NCI-H345 (cell line): ENCODE measurements at places on chromosomes 1 and 21.

DNA sequence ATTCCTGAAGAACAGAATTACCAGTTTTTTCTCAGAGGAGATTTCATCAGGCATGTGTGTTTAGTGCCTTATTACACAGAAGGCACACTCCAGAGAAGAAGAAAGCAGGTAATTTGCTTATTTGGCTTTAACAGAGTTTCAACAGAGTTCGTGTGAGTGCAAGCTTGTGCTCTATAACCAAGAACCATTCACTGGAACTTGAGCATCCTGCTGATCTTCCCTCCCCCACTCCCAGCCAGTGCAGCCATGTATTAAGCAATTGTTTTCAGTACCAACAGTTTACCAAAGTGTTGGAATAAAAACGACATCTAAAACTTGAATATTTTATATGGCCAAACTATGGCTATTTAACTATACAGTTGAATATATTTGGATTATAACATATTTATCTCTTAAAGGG lies 4.3 kb downstream of the MGST3 start:
- no peak for DNase-seq

DNA sequence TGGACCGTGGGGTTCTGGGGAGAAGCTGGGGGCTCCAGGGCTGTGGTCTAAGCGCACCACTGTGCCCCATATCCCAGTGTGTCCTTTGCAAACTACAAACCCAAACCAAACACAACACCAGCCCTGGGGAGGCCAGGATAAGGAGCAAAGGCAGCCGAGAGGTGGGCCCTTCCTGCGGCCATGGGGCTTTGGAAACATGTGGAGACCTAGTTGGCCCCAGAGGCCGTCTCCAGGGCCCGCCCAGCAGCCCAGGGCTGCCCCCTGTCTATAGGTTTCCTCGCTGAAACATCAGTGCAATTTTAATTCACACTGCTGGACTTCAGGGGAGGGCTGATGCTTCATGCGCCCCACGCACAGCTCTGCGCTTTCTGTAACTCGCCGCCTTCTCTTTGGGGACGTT lies 61.3 kb downstream of the PRDM16 start:
- DNase-seq: no peak

GRCh38 chr1:202631076-202631923 lies 79.0 kb downstream of the SYT2 start:
- no peak for DNase-seq

DNA sequence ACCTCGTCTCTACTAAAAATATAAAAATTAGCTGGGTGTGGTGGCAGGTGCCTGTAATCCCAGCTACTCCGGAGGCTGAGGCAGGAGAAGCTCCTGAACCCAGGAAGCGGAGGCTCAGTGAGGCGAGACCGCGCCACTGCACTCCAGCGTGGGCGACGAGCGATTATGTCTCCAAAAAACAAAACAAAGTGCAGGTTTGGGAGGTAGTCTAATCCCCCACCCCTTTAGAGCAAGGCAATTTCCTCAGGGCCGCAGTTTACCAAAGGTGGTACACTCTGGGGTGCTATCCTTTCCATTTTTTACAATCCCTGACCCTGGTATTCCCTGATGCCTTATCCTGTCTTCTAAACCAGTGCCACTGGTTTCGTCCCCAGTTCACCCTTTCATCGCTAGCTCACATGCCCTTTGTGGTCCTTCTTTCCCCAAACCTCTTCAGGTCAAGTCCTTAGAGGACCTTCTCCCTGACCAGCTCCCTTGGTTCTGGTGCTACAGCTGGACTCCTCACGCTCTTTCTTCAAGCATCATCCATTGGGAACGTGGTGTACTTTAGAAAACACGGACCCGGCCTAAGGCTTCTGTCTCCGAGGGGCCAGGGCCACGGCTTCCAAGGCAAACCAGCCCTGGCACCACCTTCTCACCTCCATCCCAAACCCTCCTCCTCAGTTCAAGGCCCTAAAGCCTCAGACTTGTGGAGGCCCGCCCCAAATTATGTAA lies 873 bp downstream of the IFT25 start:
- DNase-seq: no peak

DNA sequence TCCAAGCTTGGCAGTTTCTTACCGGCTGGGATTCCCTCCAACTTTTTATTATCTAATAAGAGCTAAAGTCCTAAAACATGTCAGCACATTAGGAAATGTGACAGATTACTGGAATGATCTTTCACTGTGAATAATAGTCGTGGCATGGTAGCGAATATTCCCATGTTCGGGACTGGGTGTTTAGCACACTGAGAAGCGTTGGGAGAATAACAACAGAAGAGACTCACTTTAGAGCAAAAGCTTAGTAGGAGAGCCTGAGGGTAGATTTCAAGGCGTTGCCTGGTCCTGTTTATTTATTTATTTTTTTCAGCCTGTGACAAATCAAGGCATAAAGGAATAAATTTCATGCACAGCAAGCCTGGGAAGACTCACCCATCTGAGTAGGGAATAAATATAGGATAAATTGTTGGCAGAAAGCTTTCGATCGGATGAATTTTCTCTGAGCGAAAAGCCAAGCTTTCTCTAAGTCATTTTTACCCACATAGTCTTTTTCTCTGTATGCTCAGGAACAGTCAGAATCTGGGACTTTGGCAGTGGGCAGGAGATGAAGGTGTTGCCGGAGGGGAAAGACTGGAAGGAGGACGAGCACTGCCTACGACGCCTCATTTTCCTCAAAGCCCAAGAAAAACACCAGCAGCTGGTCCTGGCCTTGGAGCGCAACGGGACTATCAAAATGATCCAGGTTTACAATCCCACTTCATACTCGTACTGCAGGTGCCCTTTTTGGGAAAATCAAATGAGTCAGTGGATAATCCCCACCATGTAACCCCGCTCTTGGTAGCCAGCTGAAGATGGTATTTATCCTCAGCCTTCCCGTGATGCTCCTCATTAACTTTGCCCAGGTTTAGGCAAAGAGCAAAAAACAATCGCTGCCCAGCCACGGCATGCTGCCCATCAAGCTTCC lies 97.2 kb downstream of the WDR64 start:
- DNase-seq: no peak

DNA sequence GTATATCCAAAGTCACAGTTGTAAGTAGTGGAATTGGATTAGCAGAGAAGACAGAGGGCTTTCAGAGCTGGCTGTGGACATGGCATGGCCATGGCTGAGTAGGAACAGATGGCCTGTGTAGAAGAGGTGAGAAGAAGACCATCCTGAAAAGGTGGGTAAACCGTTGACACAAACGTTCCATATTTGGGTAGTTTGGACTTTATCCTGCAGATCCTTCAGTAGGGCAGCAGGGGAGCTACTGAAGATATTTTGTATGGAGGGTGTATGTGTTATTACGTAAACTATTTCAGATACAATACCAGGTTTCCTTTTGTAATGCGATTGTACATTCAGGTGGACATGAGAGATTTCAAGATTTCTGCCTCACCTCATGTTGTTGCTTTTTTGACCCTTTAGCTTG lies 1.6 kb downstream of the UTP11 start:
- DNase-seq: no peak

DNA sequence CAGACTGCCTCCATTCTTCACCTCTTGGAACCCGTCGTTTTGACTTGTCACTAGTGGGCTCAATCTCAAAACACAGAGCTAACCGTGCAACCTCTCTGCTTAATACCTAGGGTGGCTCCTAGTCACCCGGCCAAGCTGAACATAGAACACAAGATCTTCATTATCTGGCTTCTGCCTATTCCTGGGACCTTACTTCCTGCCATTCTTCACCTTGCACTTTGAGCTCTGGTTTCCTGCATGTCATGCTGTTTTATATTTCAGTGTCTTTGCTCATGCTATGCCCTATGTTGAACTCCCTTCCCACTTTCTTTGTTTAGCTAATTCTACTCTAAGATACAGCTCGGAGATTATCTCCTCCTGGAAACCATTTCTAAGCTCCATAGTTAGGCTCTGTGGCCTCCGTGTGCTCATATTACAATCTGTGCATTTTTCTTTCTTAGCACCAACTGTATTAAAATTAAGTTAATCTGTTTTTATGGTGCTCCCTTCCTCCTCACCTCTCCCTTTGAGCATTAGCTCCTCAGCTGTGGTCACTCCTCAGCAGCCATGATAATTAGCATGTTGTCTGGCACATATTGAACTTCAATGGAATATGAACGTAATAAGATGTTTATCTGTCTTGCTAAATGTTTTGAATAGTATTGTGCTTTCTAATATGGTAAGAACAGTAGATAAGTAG lies 13.1 kb downstream of the GPSM2 start:
- no peak for DNase-seq

DNA sequence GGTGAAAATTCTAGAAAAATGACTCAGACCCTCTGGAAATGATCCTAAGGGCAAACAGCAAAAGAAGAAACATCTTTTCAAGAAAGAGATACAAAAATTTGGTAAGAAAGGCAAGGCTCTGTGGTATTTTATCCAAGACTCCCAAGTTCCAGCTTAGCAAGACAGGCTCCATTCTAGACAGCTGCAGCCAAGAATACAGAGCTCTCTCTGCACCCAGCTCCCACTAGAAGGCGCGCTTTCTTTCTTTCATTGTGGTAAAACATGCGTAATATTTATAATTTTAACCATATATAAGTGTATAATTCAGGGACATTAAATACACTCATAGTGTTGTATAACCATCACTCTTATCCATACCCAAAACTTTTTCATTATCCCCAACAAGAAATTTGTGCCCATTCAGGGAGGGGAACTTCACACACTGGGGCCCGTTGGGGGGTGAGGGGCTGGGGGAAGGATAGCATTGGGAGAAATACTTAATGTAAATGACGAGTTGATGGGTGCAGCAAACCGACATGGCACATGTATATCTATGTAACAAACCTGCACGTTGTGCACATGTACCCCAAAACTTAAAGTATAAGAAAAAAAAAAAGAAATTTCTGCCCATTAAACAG lies 2.2 kb upstream of the HFM1 start:
- no peak for DNase-seq

DNA sequence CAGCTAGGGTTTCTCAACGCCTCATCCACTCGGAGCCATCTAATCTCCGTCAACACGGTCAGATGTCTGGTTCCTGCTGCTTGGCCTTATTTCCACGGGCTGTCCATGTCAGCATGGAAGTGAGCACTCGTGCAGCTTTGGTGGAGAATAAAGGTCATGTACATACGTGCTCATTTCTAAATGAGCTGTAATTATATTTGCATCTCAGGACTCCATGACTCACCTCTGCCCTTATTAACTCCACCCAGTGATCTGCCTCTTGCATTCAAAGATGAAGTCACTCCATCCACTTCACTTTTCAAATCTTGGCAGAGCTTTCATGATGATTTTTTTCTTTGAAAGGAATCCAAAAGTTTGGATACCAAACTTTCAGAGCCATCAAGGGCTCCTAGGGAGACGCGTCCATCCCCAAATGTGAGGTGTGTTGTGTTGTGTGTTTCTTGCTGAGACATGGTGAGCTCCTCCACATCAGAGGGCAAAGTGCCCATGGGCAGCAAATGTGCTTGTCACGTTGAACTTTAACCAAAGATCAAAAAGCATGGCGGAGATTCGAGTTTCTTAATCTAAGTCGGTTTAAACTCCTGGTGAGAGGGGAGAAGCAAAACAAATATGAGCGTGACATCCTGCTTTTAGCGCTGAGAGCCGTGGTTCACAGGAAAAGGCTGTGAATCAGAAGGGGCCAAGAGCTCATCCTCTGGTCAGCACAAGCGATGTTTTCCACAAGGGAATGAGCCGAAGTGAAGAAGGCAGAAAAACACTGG lies 68.6 kb upstream of the ERRFI1 start:
- DNase-seq: no peak

- peak; percentile 78 for DNase-seq
These were observed 81.4 kb upstream of the CNIH3 start for GRCh38 chr1:224534731-224535130.

DNA sequence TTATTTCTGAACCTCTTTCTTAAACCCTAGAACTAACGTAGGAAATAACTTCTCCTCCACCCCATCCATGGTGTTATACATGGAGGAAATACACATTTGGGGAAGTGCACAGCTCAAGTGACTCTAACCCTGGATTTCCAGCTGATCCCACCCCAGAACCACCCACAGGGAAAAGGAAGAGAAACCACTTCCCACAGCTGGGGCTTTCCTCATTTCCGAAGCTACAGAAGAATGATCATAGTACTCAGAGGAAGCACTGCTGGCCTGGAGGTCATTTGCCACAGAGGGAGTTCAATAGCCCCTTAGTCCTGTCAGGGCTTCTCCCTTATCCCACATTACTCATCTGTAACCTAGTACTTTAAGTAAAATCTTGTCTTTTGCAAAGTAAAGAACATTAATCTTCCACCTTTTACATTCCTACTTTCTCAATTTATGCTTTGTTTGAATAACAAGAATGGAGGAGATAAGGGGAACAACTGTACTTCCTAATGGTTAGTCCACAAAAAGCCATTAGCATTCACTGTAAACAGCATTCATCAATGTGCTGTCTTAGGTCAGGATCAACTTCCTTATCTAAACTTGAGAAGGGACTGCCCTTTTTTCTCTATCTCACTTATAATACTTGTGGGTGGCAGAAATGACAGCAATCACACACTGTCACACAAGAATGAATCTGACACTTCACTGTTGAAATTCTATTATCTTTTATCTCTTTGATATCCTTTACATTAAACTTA lies 63.0 kb upstream of the RGS1 start:
- DNase-seq: no peak

GRCh38 chr1:234906654-234907053 lies 222.0 kb downstream of the TOMM20 start:
- DNase-seq: peak; percentile 58

DNA sequence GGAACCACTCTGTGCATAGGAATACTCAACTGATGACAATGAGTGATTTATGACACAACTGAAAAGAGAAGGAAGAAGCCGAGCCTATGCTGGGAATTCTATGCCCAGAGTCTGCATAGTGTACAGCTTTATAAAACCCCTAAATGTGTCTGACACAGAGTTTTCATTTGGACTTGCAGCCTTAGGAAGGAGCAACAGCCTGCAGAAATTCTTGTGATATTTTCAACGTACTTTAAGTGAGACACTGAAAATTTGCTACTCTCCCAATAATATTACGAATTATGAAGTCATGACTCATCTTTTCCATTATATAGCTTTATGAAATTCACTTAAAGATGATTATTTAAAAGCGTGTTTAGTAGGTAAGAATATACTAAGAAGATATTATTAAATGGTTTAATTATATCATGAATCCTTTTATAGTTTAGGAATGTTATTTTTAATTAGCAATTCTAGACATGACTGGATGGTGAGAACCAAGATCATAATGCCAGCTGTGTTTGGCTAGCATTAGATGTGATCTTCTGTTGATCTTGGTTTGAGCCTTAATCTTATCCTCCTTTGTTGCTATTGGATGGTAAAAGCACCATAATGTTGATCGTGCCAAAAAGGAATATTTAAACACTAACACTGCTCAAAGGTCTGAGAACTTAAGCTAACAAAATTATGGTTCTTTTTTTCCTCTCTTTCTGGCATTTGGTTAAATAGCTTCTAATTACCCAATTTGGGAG lies 785.1 kb upstream of the ADGRL4 start:
- DNase-seq: no peak

GRCh38 chr1:246096356-246096755 lies 410.7 kb downstream of the SMYD3 start:
- no peak for DNase-seq

GRCh38 chr1:12064073-12064969 lies 1.2 kb downstream of the TNFRSF8 start:
- no peak for DNase-seq
